GM06990 (cell line): ENCODE measurements at places on chromosomes 7 and 10.
A peak's percentile ranks its signal among the peaks of the same experiment; 100 is the strongest.

DNA sequence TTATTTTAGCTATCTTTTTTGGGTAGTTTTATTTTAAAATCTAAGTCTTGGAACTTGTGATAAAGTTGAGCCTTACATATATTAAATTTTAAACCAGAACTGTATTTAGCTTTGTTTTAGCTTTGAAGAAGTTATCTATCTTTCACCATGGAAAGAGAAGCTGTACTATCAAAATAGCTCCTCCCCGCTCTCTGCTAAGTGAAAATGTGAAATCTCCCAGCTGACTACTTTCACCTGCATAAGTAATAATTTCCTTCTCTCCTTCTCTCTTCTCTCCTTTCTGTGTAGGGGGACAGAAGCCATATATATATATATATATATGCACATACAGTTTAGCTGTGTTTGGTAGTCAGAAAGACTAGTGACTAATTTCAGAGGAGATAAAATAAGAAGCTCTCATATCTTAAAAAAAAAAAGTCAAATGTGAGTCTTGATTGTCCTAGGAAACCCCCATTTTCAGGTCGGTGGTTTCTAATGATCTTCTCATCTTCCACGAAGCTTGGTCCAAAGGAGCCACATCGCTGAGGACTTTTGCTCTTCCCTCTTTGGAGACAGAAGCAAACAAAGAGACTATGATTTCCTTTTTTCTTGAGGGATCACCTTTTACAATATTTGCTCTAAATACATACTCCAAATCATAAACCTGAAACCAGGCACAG is 30.6 kb upstream of the GDI2 start:
- no peak for DNase-seq

- DNase-seq, result no peak
Observed at GRCh38 chr10:48656914-48657305, 27.8 kb upstream of the WDFY4 start.

- no peak for DNase-seq
Observed at GRCh38 chr7:50742401-50742800, 40.3 kb downstream of the GRB10 start.

DNA sequence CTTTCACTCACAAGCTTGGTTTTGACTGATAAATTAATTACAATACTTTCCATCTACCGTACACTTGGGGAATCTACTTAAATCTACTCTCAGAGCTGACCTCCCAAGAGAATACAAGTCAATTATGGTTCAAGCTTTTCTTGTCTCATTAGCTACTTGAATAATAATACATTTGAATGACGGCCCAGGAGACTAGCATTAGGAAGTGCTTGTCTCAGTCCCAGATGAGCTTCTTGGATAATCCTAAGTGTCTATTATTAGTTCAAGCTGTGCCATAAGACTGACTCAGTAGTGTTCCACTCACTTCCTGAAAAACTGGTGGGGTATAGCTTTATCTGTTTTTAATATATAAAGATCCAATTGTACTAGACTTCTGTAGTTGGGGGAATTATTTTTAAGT is 100.2 kb downstream of the GNAT3 start:
- no peak for DNase-seq

DNA sequence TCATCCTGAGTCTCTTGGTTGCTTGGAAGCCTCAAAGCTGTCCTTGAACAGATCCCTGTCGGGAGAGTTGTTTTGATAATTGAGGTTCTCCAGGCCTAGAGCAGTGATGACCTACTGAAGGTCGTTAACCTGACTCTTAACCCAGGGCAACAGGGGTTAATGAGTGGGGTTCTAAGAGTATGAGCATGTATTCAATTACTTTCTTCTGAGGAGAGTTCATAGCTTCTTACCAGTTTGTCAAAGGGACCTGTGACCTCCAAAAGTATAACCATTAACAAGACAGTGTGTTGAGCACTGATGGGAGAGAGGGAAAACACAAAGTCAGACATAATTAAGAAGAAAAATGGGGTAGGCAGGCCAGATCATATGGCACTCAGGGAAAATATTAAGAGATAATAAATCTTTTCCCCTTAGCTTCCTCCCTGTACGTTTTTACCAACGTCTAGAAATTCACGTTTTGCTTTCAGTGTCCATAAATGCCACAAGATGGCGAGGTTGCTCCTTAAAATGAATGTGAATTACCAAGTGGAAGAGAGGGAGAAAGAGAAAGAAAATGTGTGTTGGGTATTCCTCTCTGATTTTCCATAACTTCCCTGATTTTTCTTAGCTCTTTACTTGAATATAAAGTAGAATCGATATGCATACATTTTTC is 97.6 kb downstream of the SUGCT start:
- DNase-seq, result peak; percentile 34

- no peak for DNase-seq
Observed at GRCh38 chr7:142685877-142686508, 63.3 kb upstream of the PRSS1 start.

- DNase-seq, result peak; percentile 51
Observed at GRCh38 chr10:69051710-69052487, 36.0 kb upstream of the SRGN start.
